Heart left ventricle (tissue), 16 donors: ENCODE measurements at places on chromosomes 1 and 21. TPM values are rescaled to one million over a fixed set of nuclear protein-coding genes. Genes with fewer than 3 reads are reported as not detected.
A peak's percentile ranks its signal among the peaks of the same experiment; 100 is the strongest.

The FTCD gene
- total RNA-seq: not detected

The YIPF1 gene
- total RNA-seq: 13.3 TPM

The VSIG8 gene
- not detected for total RNA-seq

DNA sequence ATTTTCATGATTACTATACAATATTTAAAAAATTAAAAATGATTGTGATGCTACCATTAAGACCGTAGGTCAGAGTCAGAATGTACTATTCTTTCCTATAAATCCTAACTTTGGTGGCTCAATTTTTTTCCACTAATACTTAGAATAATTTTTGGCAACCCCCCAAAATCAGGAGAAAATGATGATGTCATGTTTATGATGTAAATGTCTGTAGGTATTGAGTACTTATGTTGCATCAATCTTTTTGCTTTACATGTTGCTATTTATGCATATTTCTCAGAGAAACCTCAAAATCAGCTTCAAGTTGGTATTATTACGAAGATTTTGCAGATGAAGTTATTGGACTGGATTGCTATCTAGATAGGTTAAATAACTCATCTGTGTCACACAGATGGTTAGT lies 371.2 kb downstream of the ADGRL2 start:
- no peak for DNase-seq

DNA sequence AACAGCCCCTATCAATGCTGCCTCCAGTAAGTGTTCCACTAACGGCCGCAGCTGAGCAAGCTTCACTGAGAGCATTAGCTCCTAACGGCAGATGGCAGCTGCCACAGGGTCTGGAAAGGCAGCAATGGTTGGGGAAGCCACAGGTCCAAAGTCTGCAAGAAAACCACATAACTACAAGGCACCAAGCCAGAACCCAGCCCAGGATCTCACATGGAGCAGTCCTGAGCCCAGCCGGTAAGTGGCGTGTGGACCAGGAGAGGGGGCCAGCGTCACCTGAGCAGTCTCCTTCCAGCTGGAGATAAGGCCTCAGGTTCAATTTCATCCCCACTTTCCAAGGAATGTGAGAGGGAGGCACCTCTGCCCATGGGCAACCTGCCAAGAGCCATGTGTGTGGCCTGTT lies 13.2 kb downstream of the SYT2 start:
- DNase-seq: no peak

DNA sequence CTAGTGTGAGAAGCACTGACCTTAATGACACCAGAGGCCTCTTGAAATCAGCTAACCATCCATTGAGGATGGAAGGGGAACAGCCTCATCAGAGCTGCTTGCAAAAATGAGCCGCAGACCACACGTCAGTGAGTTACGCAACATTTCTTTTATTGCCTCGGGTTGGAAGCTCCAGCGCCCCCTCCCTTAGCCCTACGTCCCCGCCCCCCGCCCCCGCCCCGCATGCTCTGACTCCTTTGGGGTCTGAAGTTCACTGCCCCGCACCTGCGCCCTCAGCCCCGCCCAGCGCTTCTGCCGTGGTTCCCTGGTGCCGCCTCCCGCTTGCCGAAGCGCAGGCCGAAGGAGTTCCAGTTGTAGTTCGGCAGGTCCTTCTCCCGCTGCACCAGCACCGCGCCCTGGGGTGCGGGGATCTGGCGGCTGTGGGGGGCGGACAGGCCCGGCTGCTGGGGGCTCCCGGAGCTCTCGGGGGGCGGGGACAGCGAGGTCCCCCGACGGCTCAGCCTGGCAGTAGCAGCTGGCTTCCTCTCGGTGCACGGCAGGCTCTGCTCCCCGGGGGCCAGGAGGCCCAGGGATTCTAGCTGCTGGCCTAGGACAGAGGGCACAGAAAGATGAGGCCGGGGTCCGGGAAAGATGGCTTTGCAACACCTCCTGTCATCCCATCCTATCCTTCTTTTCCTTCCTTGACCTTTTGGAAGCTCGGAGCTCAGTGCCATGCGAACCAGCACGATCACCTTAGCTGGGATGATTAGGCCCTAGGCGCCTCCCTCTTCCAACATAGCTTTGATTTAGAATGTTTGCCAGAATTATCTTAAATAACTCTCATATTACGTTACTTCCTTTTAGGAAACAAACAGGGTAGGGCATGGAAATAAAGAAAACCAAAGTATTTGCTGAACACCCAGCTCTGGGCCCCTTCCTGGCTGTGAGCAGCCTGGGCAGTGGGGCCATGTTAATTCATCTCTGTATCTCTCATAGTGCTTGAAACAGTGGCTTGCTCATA lies 5.8 kb downstream of the KISS1 start:
- peak; percentile 39 for DNase-seq

The KCNT2 gene
- total RNA-seq: 0.40 TPM

DNA sequence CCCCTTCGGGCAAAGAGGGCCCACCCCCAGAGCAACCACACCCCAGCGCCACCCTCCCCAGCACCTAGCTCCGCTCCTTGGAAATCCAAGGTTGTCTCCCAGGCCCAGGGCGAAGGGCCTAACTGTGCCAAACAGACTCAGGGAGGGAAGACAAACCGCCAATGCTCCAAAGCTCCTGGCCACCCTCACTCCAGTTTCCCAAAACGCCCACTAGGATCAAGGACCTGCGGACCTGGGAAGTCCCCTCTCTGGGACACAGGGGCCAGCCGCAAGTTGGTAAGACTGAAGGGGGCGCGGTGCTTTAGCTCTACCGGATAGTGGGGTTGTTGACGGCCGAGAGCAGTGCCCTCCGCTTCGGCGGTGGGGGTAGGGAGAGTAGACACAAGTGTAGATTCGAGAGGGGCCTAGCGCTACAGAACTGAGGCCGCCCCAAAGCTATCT lies 581 bp downstream of the IRF6 start:
- DNase-seq: no peak

DNA sequence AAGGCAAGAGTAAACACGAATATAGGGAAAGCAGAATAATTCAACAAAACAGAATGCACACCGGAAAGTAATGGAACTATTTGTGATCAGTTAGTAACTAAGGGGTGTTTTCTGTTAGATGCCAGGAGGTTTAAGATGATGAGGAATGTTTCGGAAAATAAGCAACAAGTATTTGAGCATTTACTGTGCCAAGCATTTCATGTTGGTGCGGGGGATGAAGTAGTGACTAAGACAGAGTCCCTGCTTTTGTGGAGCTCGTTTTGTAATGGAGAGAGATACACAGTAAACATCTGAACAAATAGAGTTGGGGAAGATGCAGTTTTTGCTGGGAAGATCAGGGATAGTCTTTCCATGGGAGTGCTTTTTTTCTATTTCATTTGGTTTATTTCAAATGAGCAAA lies 78.7 kb downstream of the DYRK1A start:
- no peak for DNase-seq

DNA sequence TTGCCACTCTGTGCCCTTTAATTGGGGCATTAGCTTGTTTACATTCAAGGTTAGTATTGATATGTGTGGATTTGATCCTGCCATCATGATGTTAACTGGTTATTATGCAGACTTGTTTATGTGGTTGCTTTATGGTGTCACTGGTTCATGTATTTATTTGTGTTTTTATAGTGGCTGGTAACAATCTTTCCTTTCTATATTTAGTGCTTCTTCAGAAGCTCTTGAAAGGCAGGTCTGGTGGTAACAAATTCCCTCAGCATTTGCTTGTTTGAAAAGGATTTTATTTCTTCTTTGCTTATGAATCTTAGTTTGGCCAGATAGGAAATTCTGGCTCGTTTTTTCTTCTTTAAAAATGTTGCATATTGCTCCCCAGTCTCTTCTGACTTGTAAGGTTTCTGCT lies 215.4 kb downstream of the ZC3H11B start:
- DNase-seq: no peak

GRCh38 chr1:238232084-238232710 lies 341.5 kb upstream of the ZP4 start:
- DNase-seq: no peak

The SLC9C2 gene
- not detected for total RNA-seq

- DNase-seq: no peak
Observed at GRCh38 chr1:168167806-168168205, 11.0 kb upstream of the TIPRL start.

DNA sequence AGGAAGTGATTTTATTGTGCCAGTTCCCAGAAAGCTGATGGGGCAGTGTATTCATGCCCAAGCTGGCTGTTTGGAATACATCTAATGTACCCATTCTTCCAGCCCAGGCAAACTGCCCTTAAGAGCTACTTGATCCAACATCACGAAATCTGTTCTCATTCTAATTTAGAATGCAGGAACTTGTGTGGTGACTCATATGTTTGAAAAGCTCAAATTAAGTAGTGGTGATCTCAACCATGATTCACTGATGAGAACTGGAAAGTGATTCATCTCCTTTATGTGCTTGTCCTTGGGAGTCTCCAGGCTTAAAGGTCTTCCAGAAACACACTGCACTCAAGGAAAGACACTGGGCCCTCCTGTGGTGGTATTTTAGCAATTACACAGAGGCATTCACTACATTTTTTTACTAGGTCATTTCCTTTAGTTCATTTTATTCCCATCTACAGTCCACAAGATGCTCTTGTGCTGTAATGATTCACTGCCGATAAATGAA lies 65.4 kb downstream of the RPE65 start:
- DNase-seq: no peak

The RIPK4 gene
- 0.10 TPM for total RNA-seq

The FCRL1 gene
- not detected for total RNA-seq

DNA sequence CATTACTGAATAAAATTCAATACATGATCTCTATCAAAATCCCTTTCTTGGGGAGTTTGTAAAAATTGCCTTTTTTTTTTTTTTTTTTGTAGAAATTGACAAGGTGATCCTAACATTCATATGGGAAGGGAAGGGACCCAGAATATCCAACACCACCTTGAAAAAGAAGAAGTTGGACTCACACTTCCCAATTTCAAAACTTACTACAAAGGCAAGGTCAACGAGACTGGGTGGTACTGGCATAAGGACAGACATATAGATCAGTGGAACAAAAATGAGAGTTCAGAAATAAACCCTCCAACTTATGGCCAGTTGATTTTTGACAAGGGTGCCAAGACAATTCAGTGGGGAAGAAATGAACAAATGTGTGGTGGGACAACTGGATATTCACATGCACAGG lies 31.4 kb upstream of the CLSTN1 start:
- no peak for DNase-seq

DNA sequence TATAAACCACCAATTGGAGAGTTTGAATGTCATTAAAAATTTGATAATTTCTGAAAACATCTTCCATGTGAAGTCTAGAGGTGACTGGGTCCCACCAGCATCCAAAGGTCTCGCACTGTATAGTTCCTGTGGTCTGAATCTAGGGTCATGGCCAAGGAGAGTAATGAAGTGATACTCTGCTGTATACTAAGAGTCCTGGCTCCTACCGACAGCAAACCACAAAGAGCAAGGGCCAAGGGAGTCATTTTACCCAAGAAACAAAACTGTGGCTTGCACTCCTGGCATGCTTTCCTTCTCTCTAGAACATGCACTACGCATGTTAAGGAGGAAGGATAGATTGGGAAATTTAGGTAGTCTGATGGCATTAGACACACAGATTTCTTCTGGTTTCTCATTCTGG lies 115.6 kb downstream of the BRINP2 start:
- no peak for DNase-seq

GRCh38 chr1:99133756-99134500 lies 129.3 kb upstream of the PLPPR5 start:
- DNase-seq: no peak

GRCh38 chr1:228174482-228175315 lies 9.1 kb downstream of the IBA57 start:
- no peak for DNase-seq

- no peak for DNase-seq
Observed at GRCh38 chr1:116574581-116575291, 3.9 kb upstream of the CD58 start.

GRCh38 chr1:40045182-40045581 lies 4.7 kb downstream of the CAP1 start:
- DNase-seq: no peak

GRCh38 chr1:176811511-176812288 lies 348.7 kb downstream of the PAPPA2 start:
- DNase-seq: no peak

DNA sequence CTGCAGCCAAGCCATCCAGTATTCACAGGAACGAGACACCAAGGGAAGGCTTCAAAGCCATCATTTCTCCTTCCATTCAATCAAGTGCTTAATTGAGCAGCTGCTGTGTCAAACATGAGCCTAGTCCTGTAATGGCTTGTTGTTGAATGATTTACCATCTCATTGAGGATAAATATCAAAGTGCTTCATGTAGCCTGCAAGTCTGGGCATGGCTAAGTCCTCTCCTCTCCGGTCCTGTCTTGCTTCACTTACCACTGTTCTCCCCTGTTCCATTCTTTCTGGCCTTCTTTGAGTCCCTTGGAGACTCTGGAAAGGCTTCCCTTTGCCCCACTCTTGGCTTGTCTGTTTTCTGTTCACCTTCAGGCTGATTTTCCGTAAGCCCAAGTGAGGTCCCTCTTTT lies 279.8 kb downstream of the PBX1 start:
- no peak for DNase-seq

- DNase-seq: no peak
Observed at GRCh38 chr1:85093644-85094043, 45.3 kb upstream of the MCOLN3 start.

DNA sequence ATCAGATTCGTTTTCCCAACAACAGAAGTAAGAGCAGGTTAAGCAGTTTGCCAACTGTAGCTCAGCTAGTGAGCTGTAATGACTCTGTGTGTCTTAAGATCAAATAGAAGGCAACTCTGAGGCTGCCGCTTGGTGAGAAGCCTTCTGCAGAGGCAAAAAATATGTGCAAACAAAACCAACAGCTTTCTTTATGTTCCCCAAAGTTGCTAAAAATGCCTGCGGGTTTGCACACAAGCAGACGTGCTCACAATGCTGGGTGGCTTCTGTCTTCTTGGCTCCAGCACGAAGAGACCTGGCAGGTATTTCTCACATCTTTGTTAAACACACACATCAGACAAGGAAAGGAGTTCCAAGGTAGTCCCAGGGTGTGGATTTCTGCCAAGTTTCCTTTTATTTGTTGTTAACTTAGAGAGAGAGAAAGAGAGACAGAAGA lies 158.9 kb upstream of the JUN start:
- no peak for DNase-seq

DNA sequence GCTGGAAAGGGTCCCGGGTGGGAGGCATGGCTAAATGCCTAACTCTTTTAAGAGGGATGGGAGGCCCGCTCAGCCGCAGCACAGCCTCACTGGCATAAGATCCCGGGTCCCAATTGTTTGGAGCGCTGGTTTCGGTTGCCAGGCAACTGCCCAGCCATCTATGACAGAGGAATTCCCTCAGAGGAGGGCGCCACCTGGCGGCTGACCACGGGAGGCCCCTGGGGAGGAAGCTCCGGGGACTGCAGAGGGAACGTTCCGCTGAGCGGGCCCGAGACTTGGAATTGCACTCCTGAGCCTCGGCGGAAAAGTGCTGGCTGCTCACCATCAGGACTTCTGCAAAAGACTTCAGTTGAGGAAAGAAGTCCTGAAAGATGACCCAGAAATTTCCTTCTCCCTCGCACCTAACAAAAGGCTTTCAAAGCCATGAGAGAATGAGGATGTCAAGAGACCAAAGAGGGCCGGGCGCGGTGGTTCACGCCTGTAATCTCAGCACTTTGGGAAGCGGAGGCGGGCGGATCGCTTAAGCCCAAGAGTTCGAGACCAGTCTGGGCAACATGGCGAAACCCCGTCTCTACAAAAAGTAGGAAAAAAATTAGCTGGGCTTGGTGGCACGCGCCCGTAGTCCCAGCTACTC lies 1.1 kb upstream of the ELAPOR1 start:
- DNase-seq: peak; percentile 91

The TRABD2B gene
- total RNA-seq: 0.75 TPM

The TRIM17 gene
- not detected for total RNA-seq

The AKR7A3 gene
- total RNA-seq: not detected
